Left kidney (tissue), 8 donors: ENCODE measurements at places on chromosomes 1 and 21. TPM values are rescaled to one million over a fixed set of nuclear protein-coding genes. Genes with fewer than 3 reads are reported as not detected.

The CYP2J2 gene
- polyA plus RNA-seq: 1.4 TPM

The DENND2C gene
- 5.4 TPM for polyA plus RNA-seq

The VWA5B1 gene
- 2.5 TPM for polyA plus RNA-seq

The S100A1 gene
- polyA plus RNA-seq: 18.5 TPM

The CHODL gene
- polyA plus RNA-seq: 51.1 TPM

The ELK4 gene
- polyA plus RNA-seq: 26.8 TPM

The OR14A2 gene
- not detected for polyA plus RNA-seq

The ZNF593 gene
- 11.7 TPM for polyA plus RNA-seq

The FBXO2 gene
- 0.35 TPM for polyA plus RNA-seq

The TEKT2 gene
- polyA plus RNA-seq: 13.3 TPM

GRCh38 chr1:11187000-11187399 is 2.2 kb upstream of the ANGPTL7 start:
- DNase-seq: no peak

DNA sequence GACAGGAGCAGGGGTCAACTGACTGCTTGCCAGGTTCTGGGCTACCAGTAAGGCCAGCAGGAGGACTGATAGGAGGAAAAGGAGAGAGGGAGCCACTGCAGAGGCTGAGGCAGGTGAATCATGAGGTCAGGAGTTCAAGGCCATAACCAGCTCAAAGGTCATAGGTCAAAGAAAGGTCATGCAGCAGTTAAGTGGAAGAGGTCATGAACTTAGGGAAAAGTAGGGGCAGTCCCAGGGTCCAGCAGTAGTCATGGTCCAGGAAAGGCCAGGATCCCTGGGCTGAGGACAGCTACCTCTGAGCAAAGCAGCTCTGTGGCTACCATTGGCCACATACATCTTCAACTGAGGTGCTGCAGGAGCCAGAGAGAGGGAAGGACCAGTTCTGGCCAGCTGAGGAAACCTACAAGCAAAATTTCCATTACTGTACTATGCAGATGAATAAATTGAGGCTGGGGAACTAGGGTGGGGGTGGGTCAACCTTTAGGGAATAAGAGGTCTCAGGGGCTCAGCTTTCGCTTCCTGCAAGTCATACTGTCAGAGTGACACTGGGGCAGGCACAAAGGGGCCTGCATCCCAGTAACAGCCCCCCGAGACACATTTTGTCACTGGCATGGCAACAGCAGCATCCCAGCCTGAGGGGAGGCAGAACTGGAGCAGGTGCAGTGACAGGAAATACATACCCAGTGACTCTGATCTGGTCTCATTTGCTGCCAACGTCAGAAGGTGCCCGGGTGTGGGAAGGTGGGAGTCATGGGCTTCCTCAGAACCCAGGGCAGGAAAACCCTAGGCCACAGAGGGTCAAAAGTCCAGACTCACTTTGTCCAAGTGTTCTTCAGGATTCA is 5.2 kb upstream of the INPP5B start:
- no peak for DNase-seq

DNA sequence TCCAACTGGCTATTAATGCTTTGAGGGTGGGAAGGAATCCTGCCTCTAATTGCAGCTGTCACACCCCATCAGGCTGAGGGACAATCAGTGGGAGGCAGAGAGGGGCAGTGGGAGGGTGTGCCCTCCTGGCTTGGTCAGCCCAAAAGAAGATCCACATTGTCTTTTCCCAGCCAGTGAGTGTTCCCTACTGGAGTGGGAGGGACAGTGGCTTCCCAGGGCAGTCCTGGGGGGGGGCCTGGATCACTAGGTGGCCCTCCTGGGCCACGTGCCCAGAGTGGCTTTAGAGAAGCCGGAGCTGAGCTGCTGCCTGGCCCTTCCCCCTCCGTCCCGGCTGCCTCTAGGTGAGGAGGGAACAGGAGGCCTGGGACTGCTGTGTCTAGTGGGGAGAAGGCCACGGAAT is 14.0 kb downstream of the INKA2 start:
- no peak for DNase-seq

GRCh38 chr1:116379057-116379630 is 6.1 kb downstream of the ATP1A1 start:
- no peak for DNase-seq

- no peak for DNase-seq
Measured at GRCh38 chr1:55524006-55524405, 308.8 kb upstream of the USP24 start.

- DNase-seq: no peak
Measured at GRCh38 chr1:166900987-166901386, 24.9 kb upstream of the TADA1 start.

GRCh38 chr1:27686223-27686990 is 14.4 kb upstream of the IFI6 start:
- no peak for DNase-seq

GRCh38 chr21:38753114-38753513 is 52.6 kb upstream of the ETS2 start:
- DNase-seq: no peak

DNA sequence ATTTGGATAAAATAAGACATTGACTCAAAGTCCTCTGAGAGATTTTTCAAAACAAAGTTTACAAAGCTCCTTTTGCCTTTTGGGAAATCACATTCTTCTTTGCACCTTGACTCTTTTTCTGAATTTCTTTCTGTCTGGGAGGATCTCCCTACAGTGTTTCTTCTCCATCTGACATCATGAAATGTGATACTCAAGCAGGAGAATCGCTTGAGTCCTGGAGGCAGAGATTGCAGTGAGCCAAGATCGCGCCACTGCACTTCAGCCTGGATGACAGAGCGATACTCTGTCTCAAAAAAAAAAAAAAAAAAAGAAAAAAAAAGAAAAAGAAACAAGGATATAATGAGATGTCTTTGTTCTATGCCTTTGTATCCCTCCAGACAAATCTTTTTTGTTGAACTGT is 13.3 kb upstream of the GRIK1 start:
- DNase-seq: no peak

GRCh38 chr1:96187020-96187419 is 534.6 kb upstream of the PTBP2 start:
- DNase-seq: no peak

DNA sequence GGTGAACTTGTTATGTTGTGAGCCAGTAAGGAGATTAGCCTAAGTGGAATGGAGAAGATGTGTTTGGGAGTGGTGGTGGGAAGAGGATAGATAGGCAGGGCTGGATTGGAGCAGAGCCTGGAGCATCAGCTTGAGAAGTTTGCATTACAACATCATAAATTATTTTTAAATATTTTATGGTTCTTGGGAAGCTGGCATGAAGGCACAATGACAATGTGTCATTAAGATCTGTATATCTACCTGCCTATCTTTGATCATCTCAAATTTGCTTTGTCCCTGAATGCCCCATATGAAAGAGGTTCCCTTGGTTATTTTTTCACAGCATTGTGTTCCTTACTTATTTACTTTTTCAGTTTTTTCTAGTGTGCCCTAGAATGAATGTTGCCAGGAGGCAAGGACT is 32.3 kb downstream of the HRNR start:
- DNase-seq: no peak

- DNase-seq: no peak
Measured at GRCh38 chr1:219467524-219467923, 145.4 kb downstream of the ZC3H11B start.

DNA sequence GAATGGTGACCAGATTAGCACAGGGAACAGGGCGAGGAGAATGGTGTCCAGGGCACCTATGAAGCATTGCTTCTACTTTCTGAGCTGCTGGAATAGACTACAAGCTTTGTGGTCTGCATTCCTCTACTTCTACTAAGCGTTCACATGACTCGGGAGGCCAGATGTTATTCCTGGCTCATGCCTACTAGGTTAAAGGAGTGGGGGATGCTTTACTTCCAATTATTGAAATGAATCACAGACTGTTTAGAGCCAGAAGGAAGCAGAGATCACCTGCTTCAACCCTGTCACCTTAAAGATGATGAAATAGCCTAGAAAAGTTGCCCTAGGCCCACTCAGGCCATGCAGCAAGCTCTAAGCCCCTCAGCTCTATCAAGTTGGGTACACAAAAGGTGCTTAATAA is 633.5 kb downstream of the KIF26B start:
- no peak for DNase-seq

- no peak for DNase-seq
Measured at GRCh38 chr1:156848461-156849150, 10.3 kb downstream of the INSRR start.

- no peak for DNase-seq
Measured at GRCh38 chr1:183918589-183918988, 113.7 kb downstream of the RGL1 start.

- DNase-seq: no peak
Measured at GRCh38 chr1:30191154-30191702, 532.2 kb downstream of the MATN1 start.

- no peak for DNase-seq
Measured at GRCh38 chr1:9300573-9300972, 7.9 kb downstream of the SPSB1 start.

DNA sequence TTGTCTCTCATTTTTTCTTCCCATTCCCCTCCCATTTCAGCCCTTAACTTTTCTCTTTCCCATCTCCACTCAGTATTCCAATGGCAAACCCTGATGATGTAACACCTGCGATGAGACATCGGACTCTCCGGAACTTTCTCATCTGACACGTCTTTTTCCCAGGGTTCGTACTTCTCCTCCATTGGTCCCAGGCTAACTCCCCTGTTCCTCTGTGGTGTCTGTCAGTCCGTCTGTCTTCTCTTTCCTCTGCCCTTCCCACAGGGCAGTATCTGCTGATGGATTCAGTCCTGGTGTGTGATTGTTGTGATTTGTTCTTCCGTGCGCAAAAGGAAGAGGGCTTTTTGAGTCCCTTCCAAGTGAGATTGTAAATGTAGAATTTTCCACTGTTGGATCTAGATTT is 27.7 kb downstream of the VANGL2 start:
- DNase-seq: no peak

DNA sequence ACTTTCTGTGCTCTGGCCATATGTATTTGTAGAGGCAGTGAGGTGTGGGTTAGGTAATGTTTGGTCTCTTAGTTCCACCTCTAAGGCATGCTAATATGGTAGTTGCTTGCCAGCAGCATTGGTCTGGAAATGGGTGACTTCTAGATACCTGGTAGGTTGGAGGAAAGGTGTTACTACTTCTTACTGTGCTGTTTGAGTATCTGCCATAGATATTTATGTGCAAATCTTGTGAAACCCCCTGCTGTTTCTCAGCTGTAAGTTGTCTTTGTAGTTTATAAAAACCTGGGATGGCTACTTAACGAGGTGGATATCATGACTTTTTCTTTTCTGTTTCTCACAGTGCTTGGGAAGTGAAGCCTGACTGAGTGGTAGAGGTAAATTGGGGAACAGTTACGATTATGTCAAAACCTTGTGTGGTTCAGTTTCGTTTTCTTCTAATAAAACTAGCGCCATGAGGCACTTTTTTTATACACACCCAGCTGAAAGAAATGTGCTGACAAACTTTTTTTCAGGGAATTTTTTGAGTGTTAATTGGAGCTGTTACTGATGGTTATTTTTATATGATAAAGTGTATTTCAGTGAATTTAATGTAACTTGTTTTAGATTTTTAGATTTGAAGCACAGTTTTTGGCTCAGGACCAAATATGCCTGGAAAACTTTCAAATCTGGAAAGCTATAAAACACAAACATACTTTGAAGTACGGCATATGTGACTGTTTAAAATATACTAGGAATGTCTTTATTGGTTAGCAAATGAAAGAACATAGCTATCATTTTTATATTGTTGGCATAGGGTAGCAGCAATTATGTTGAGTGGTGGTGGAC is 42.1 kb downstream of the CAMSAP2 start:
- DNase-seq: peak; percentile 32

DNA sequence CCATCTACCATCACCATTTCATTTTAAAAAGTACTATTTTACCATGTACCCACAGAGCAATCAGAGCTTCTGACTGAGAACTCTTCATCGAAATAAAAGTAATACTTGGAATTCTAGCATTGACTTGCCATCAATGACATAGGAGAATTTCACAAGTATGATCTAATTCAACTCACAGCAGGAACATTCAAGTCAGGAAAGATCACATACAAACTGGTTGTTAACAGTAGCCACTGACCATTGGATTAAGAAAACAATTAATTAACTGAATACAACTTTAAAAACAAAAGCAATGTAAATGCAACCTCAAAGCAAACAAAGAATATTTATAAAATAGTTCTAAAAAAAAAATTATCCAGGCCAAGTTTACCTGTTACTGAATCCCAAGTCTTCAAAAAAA is 18.8 kb downstream of the RNF115 start:
- no peak for DNase-seq

GRCh38 chr1:67767103-67767782 is 66.0 kb downstream of the GNG12 start:
- DNase-seq: no peak

DNA sequence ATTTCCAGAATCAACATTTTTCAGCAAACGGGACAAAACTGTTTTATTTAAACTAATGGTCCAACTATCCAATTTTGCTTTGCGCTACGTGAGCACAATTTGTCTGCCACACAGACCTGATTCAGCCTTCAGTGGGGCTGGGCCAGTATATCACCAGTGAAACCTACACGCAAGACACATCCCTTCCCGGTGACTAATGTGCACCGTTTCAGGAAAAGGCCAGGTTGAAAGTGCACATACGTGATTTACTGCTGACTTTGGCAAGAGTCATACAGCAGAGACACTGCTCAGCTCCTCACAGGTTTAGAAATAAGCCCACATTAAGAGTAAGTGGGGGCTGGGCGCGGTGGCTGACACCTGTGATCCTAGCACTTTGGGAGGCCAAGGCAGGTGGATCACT is 5.1 kb upstream of the TMEM51 start:
- DNase-seq: no peak

GRCh38 chr1:73106931-73107330 is 824.6 kb upstream of the NEGR1 start:
- DNase-seq: no peak

GRCh38 chr21:46156678-46157077 is 1.3 kb upstream of the FTCD start:
- no peak for DNase-seq

GRCh38 chr1:215887627-215888026 is 320.5 kb downstream of the KCTD3 start:
- no peak for DNase-seq

DNA sequence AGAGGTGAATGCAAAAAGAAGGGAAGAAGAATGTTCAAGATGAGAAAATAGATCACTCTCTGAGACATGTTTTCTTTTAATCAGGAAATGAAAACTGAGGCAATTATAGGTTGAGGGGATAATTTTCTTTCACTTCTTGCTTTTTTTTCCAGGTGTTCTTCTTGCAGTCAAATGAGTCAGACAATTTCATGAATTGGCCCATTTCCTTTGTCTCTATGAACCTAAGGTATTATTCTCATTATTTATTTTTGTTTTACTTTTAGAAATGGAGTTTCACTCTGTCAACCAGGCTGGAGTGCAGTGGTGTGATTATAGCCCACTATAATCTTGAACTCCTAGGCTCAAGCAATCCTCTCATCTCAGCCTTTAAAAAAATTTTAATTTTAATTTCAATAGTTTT is 3.5 kb upstream of the VASH2 start:
- DNase-seq: no peak

DNA sequence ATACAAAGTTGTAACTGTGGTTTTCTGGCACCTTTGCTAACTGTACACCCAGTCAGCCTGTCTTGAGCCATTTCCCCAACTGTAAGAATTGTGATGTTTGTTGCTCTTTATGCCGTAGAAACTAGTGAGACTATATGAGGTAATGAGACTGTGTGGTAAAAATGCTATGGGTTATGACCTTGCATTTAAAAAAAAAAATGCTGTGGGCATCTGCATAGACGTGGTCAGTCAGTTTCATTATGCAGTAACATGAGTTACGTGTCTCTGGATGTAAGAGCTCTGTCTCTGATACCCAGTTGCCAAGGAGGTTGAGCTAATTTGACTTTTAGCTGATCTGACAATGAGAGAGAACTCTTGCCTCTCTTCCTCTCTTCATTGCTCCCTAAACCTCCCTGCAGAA is 80.6 kb upstream of the LAMC2 start:
- no peak for DNase-seq

GRCh38 chr1:40630488-40631223 is 34.8 kb downstream of the RIMS3 start:
- no peak for DNase-seq
